Stimulated activated CD4-positive, alpha-beta T cell treated with anti-CD3 and anti-CD28 coated beads, Interleukin-4, amount 100 ng/mL, for 1 hour (primary cell): ENCODE measurements at places on chromosomes 4 and X.

DNA sequence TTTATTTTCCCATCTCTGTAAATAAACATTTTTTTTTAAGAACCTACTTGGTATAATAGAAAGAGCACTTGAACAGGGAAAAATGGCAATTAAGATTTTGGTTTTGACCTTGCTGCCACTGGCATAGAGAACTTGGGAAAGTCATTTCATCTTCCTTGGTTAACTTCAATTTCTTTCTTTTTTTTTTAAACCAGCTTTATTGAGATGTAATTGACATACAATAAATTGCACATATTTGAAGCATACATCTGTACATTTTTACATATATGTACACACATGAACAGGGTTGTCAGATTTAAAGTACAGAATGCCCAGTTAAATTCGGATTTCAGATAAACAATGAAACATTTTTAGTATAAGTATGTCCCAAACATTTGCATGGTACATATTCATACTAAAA is 103.0 kb upstream of the RAPGEF2 start:
- DNase-seq = no peak

DNA sequence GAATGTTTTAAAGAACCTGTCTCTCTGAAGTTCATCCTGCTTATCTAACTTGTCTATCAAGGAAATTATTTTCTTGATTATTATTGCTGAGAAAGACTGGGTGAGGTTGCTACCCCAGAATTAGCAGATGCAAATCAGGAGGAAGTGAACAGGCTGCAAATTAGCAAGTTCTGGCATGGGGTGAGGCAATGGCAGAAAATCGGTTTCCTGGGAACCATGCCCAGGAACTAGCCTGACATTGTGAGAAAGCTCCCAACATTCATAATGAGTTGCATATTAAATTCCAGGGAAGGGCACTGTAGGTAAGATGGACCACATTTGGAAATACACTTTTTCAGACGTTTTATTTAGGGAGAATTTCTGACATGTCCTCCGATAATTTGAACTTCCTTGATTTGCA is 11.6 kb downstream of the ARSF start:
- DNase-seq = no peak

GRCh38 chr4:2259036-2259540 is 2.8 kb downstream of the MXD4 start:
- DNase-seq = peak; percentile 1

DNA sequence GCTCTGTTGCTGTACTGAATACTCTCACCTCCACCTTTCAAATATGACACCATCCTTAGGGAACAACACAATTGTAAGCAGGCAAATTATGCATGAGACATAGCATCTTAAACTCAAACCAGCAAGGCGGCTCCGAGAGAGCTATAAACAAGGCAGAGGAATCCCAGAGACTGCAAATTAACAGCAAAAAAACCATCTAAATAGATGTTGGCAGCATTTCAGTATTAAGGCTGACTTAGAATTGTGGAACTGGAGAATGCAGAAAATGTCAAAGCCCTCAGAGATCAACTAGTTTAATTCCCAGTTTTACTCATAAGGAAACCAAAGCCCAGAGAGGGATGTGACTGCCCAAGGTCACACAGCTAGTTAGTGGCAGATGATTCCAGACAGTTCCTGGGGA is 37.2 kb upstream of the SPANXC start:
- no peak for DNase-seq

GRCh38 chr4:184590196-184590595 is 59.1 kb downstream of the CASP3 start:
- no peak for DNase-seq

- no peak for DNase-seq
Observed at GRCh38 chrX:132742246-132742645, 216.2 kb downstream of the HS6ST2 start.

DNA sequence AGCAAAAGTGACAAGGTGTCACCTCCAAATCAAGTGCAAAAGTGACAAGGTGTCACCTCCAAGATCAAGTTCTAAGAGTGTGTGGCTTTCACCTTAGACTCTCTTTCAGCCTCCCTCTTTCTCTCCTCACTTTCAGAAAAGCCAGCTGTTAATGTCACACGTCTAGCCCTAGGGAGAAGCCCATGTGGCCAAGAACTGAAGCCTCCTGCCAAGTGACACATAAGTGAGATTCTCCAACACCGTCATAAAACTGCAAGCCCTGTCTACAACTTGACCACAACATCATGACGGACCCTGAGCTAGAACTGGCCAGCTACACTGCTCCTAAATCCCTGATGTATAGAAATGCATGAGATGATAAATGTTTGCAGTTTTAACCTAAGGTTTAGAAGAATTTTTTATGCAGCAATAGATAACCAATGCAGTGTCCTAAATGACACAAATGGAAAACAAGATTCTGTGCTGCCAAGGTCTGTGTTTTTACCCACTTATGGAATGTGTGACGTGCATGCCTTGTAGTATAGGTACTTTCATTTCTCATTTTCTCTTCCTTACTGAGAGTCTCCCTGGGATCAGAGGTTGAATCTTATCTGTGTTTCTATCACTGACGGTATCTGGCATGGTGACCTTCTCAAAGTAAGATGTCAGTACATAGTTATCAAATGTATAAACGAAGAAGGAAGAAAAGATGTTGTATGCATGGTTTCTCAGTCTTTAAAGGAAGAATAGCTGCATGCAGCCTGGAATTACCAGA is 25.0 kb downstream of the NLGN4X start:
- DNase-seq = no peak

DNA sequence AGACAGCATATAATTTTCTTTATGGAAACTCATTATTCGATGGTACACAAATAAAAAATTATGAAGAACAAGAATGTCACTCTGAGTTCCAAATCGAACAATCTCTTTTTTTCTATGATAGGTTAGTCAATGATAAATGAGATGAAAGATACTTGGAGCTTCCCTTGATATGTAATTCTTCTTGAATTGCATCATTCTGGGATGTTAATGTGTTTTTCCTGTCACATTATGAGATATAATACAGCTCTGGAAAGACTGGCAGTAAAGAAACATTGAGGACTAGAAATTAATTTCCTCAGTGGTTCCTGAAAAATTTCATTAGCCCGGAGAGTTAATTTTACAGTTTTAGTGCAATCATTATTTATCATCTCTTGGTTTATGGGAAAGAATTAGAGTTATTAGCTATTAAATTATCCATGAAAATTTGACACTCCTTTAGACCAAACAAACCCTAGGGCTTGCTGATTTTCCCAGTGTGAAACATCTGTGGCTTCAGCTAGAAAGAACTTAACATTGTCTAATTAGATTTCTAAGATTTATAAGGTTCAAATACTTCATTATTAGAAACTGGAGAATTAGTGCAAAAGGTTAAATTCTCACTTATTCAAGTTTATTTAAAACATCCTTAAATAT is 1546.6 kb upstream of the TENM3 start:
- DNase-seq = no peak

DNA sequence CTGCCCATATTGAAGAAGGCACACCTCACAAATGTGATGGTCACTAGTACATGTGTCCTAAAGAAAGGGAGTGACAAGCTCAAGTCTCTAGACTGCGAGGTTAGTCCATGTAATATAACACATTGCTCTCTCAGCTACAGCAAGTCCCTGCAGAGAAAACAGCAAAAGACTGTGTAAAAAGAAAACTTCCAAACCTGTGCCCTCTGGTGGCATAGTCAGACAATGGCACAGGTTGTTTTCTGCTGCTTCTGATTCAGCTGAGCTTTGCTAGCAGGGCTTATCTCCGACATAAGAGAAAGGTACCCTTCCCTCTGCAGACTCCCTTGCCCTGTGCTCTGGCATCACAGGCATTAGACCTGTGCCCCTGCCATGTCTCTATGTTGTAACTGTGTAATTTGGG is 1.4 kb upstream of the SERPINA7 start:
- DNase-seq = no peak

DNA sequence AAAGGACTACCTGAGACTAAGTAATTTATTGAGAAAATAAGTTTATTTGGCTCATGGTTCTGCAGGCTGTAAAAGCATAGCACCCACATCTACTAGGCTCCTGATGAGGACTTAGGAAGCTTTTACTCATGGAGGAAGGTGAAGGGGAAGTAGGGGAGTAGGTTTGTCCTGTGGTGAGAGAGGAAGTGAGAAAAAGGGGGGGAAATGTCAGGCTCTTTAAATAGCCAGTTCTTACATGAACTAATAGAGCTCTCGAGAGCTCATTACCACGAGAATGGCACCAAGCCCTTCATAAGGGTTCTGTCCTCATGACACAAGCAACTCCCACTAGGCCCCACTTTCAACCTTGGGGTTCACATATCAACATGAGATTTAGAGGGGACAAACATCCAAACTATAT is 125.5 kb upstream of the NRK start:
- no peak for DNase-seq
